ENCODE measurements at places on chromosomes 6 and 20.
A peak's percentile ranks its signal among the peaks of the same experiment; 100 is the strongest.

DNA sequence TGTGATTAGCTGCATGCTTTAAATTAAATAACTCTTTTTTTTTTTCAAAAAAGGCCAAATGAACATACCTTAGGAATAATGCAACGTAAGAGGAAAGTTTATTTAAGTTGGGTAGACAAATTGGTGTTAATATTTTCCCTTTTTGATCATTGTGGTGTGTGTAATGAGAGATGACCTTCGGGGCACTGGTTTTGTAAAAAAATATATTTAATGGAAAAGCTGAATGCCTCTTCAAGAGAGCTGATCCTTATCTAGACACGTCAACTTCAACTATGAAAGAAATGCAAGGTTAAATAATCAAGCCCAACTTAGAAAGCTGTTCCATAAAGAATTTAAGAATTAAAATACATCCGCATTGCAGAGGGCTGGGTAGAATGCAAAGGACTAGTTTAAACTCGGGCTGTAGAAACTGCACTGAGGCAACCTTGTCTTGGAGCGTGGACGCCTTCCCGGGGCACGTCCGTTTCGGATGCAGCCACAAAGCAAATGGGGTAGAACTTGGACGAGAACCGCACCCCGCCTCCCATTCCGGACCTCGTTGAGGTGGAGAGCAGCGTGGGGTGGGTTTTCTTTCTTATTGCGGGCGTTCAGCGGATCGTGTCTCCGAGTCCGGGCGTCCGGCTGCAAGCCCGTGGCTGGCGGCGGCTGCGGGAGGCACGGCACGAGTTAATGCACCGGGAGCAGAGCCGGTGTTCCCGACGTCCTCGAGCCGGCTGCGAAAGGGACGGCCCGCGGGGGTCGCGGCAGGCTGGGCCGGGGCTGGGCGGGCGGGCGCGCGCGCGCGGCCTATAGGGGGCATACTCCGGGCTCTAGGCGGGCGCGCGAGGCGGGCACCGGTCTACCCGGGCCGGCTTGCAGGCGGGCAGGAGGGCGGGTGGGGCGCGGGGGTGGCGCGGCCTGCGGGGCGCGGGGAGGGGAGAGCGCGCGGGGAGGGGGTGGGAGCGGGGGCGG is 1.9 kb downstream of the JARID2 start:
- DNase-seq = peak; percentile 18
- no peaks in the 10 kb centered on the region for H3K36me3 ChIP-seq
- no peaks in the 10 kb centered on the region for H3K27me3 ChIP-seq
- peaks cover 16% of the 10 kb centered on the region for H3K4me1 ChIP-seq
- H3K4me3 ChIP-seq = peak overlapping the region; percentile 100

DNA sequence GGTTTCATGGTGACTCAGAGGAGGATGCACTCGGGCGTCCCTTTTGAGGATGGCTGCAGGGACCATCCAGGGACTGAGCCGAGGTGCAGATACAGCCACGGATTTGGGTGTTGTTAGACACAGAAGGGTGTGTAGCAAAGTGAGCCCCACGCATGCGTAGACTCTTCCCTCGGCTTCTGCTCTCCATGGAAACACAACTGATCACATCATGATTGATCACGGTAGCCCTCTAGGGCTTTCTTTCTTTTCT is 606 bp upstream of the ULBP1 start:
- H3K27ac ChIP-seq = no peak overlapping the region
- peaks cover 19% of the 10 kb centered on the region for H3K4me1 ChIP-seq
- DNase-seq = no peak
- peak overlapping the region; percentile 56 for H3K4me3 ChIP-seq
- H3K36me3 ChIP-seq = no peaks in the 10 kb centered on the region

- no peak for DNase-seq
- no peaks in the 10 kb centered on the region for H3K36me3 ChIP-seq
- H3K27me3 ChIP-seq = no peaks in the 10 kb centered on the region
- H3K4me3 ChIP-seq = no peak overlapping the region
- H3K4me1 ChIP-seq = no peaks in the 10 kb centered on the region
These were observed 45.6 kb upstream of the IPCEF1 start for GRCh38 chr6:154402081-154402780.

- no peak overlapping the region for H3K4me3 ChIP-seq
- DNase-seq = no peak
- no peaks in the 10 kb centered on the region for H3K27me3 ChIP-seq
- no peaks in the 10 kb centered on the region for H3K36me3 ChIP-seq
- no peaks in the 10 kb centered on the region for H3K4me1 ChIP-seq
These were observed 63.2 kb upstream of the BEND6 start for GRCh38 chr6:56891754-56892153.

- no peak for DNase-seq
- H3K4me1 ChIP-seq = no peaks in the 10 kb centered on the region
- H3K4me3 ChIP-seq = no peak overlapping the region
These were observed 263.4 kb downstream of the ARHGAP18 start for GRCh38 chr6:129446272-129447197.

DNA sequence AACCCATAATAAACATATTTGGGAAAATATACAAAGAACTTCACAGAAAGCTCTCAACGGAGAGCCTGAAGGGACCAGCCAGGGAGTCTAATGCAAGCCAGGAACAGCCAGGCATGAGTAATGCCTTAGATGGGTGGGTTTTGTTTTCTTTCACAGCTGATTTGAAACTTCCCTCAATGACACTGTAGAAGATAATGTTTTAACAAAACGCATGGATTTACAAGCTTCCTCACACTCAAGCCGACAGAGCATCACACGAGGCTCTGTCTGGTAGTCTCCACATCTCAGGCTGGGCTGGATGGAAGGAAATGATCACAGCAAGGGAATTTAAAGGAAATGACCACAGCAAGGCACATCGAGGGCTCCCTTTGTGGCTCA is 113.9 kb downstream of the GMPR start:
- H3K4me3 ChIP-seq = no peak overlapping the region
- no peaks in the 10 kb centered on the region for H3K27me3 ChIP-seq
- no peaks in the 10 kb centered on the region for H3K36me3 ChIP-seq
- no peaks in the 10 kb centered on the region for H3K4me1 ChIP-seq
- no peak overlapping the region for H3K27ac ChIP-seq

- DNase-seq = no peak
- no peaks in the 10 kb centered on the region for H3K36me3 ChIP-seq
- H3K27me3 ChIP-seq = no peaks in the 10 kb centered on the region
- no peaks in the 10 kb centered on the region for H3K4me1 ChIP-seq
- H3K27ac ChIP-seq = no peak overlapping the region
- no peak overlapping the region for H3K4me3 ChIP-seq
These were observed 78.6 kb downstream of the LINC00237 start for GRCh38 chr20:21027569-21027968.

GRCh38 chr6:120431841-120432240 is 902.4 kb downstream of the TBC1D32 start:
- no peak for DNase-seq

GRCh38 chr6:121438869-121439268 is 3.4 kb downstream of the GJA1 start:
- no peak for DNase-seq
- no peaks in the 10 kb centered on the region for H3K36me3 ChIP-seq
- H3K4me3 ChIP-seq = no peak overlapping the region
- peaks cover 14% of the 10 kb centered on the region for H3K27me3 ChIP-seq
- H3K27ac ChIP-seq = no peak overlapping the region
- peaks cover 10% of the 10 kb centered on the region for H3K4me1 ChIP-seq

- H3K27me3 ChIP-seq = no peaks in the 10 kb centered on the region
- no peaks in the 10 kb centered on the region for H3K36me3 ChIP-seq
These were observed 9.4 kb upstream of the STXBP5 start for GRCh38 chr6:147194652-147195411.

GRCh38 chr6:64330694-64331307 is 695.2 kb downstream of the PHF3 start:
- no peak overlapping the region for H3K4me3 ChIP-seq
- DNase-seq = no peak
- no peaks in the 10 kb centered on the region for H3K36me3 ChIP-seq
- no peaks in the 10 kb centered on the region for H3K27me3 ChIP-seq
- no peaks in the 10 kb centered on the region for H3K4me1 ChIP-seq
- H3K27ac ChIP-seq = no peak overlapping the region

DNA sequence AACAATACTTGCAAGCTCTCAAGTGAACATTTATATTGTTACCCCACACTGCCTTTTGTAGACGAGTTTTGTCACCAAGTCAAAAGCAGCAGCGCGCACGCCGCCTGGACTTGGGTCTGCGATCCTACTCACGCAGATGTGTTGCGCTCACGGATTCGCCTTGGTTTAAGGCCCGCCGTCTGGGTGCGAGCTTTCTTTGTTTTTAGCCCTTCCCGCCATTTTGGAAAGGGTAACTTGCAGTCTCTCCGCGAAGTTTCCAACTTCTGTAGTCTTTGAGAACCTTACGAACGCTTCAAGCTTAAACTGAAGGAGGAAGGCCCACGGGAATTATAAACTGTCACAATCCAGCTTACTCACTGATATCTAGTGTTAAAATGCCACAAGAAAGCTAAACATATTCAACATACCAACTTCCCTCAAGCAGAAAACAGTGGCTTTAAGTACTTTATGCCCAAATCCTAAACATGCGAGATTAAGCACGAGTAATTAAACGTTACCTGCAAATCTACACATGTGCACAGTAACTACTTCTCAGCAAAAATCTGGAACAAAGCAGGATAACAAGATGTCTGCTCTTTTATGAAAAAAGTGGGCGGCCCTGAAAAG is 80.4 kb upstream of the BTN3A2 start:
- H3K4me1 ChIP-seq = no peaks in the 10 kb centered on the region
- H3K27ac ChIP-seq = peak overlapping the region; percentile 71
- H3K36me3 ChIP-seq = no peaks in the 10 kb centered on the region
- H3K4me3 ChIP-seq = peak overlapping the region; percentile 64

DNA sequence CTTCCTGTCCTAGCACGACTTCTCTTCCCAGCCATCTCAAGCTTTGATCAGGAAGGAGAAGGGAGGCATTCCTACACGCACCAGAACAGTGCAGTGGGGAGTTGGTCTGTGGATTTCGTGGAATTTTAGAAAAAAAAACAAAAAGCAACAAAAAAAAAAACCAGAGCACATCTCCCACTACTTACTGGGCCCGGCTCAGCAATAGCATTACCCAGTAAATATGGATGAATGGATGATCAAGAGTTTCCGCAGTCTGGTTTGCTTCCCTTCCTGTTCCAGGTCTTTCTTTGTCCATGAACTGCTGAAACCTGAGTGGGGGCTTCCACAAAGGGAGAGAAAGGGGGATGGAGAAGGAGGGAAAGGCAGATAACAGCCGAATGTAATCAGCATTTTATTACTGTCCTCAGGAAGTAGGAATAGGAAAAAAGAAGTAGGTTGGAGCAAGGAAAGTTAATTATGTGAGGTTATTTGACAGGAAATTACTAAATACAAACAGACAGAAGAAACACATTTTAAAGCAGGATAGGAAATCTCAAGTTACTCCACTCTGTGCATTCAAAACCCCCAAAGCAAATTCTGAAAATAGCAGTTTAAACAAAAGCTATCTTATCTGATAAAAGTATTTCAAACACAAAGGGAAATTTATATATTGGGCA is 349.0 kb downstream of the PRL start:
- DNase-seq = no peak
- no peaks in the 10 kb centered on the region for H3K4me1 ChIP-seq
- H3K27me3 ChIP-seq = no peaks in the 10 kb centered on the region
- no peak overlapping the region for H3K27ac ChIP-seq

DNA sequence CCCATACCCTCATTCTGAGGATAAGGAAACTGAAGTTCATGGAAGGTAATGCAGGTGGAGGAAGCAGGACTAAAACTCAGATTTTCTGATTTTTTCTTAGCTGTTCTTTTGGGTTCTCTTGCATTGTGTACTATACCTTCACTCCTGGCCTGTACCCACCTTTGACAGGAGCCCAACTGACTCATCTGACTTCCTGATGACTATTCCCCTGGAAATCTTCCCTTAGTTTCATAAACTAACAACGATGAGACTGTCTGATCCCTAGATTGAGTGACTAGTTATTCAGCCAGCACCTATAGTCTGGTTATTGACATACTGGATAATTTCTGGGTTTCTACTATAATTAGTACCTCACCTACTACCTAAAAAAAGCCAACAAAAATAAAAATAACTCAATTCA is 10.1 kb downstream of the CRYBG1 start:
- no peak for DNase-seq
- no peaks in the 10 kb centered on the region for H3K4me1 ChIP-seq
- H3K27me3 ChIP-seq = no peaks in the 10 kb centered on the region
- no peak overlapping the region for H3K4me3 ChIP-seq
- no peaks in the 10 kb centered on the region for H3K36me3 ChIP-seq

DNA sequence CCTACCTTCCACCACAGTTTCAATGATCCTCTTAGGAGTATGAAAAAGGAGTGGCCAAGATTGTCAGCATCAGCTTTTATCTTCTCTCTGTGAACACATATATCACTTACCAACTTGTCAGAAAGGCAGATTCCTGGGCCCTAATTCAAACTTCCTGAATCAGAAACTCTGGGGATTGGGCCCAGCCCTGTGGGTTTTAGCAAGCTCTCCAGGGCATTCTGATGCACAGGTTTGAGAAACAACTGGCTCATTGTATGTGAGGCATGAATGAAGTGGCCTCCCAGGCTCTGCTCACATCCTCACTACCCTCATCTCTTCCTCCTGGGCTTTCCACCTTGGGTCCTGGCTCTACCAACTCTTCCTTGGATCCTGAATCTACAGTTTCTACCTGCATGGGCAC is 13.2 kb upstream of the THBD start:
- no peaks in the 10 kb centered on the region for H3K36me3 ChIP-seq
- no peak overlapping the region for H3K4me3 ChIP-seq
- no peaks in the 10 kb centered on the region for H3K4me1 ChIP-seq
- H3K27ac ChIP-seq = no peak overlapping the region
- no peaks in the 10 kb centered on the region for H3K27me3 ChIP-seq
- DNase-seq = no peak

DNA sequence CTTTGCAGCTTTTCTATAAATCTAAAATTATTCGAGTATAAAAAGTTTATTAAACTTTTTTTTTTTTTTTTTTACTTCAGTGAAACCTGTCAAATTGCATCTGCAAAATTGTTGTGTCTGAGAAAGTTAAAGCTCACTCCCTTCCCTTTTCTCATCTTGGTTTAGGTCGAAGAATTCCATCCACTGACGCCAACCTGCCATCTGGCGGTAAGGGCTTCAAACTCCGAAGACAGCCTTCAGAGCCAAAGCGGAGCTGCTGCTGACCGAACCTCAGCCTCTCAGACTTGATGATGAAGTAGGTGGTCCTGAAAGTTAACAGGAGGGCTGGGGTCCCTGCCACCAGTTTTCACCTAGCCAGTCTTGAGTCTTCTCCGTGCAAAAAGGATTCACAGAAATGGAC is 29.6 kb upstream of the VAPB start:
- H3K27ac ChIP-seq = no peak overlapping the region
- H3K4me3 ChIP-seq = no peak overlapping the region
- H3K36me3 ChIP-seq = peaks cover 60% of the 10 kb centered on the region
- H3K27me3 ChIP-seq = no peaks in the 10 kb centered on the region
- DNase-seq = no peak

DNA sequence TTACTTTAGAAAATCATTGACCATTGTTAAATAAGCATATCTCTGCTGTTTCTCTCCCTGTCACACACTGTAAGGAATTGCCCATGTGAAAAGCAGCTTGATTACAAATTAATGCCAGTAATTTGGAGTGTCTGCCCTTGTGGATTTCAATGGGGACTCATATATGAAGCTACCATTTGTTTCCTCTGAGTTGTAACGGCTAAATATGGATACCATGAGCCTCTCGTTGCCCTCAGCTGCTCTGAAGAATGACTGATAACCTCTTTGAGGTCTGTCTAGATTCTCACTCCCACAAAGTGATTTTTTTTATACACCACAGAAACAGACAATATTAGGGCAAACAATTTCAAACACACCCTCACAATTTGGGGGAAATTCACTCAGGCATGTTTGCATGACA is 40.0 kb upstream of the MAFB start:
- no peak overlapping the region for H3K4me3 ChIP-seq
- H3K4me1 ChIP-seq = no peaks in the 10 kb centered on the region
- H3K27me3 ChIP-seq = no peaks in the 10 kb centered on the region
- H3K27ac ChIP-seq = no peak overlapping the region
